ENCODE measurements at places on chromosomes 1 and 21.
A peak's percentile ranks its signal among the peaks of the same experiment; 100 is the strongest.

- no peak for DNase-seq
Measured at GRCh38 chr1:183234660-183235476, 48.8 kb downstream of the LAMC2 start.

- no peak for DNase-seq
Measured at GRCh38 chr1:1889090-1889750, 1.7 kb downstream of the GNB1 start.

- peak; percentile 46 for DNase-seq
Measured at GRCh38 chr1:244461245-244462071, at the start of gene CATSPERE. Gene CATSPERE (plus strand): TSS chr1:244461273. CDS start chr1:244461430, 157 bp downstream.

DNA sequence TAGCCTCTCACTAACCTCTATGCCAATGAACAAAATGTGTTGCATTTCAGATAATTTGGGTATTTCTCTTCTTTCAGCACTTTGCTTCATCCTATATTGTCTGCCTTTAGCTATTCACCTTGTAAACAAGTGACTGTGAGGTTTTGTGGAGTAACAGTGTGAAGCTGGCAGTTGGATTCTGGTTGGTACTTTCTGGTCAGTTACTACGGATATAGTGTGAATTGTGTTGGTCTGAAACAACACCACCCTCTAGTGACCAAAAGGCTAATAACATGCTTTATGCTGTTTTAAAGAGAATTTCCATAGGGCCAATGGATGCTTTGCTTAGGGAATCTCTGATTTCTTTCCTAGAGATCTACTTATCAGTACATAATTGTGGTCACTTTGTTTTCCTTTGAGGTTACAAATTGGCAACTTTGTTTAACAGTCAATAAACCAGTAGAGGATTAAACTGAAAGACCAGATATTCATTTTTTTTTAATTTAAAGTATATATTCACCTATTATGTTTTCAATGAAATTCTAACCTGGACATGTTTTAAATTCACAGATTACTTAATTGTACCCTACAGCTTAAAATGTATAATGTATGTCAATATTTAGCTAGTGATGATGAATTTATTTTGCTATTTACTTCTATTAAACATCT is 2.5 kb upstream of the PTGER3 start:
- no peak for DNase-seq

GRCh38 chr1:3939242-3940080 is 39.4 kb upstream of the C1orf174 start:
- no peak for DNase-seq

Measured in bone marrow (tissue), 2 donors.